ENCODE measurements at places on chromosomes 12 and 14.
A peak's percentile ranks its signal among the peaks of the same experiment; 100 is the strongest.

DNA sequence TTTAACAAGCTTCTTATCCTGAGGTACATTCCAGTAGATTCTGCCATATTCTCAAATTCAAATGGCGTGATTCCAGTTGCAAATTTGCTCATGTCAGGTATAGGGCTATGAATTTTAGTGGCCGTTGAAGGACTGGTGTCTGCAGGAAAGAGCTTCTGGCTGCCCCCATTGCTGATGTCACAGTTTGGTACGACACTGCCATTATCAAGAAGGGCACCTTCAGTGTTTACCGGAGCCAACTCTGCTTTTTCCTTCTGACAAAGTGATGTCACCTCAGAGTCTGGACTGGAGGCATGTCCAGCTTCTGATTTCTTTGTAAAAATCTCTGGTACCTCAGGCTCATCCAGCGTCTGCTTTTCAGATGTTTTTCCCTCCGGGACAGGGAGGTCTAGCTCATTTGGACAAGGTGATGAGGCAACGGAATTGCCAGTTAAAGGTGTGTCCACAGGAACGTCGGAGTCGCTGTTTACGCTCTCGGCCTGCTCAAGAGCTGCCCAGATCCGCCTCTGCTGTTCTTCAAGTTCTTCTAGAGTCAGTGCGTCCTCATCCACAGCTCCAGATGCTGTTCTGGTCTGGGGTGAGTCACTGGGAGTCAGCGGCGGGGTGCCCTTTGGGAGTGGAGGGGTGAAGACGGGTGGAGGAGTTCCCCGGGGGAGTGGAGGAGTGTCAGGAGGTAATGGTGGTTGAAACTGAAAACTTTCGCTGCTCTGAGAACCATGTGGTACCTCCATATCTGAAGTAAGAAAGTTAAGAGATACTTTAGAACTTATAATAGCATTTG lies 27.0 kb downstream of the ZCCHC8 start:
- no peak for DNase-seq

DNA sequence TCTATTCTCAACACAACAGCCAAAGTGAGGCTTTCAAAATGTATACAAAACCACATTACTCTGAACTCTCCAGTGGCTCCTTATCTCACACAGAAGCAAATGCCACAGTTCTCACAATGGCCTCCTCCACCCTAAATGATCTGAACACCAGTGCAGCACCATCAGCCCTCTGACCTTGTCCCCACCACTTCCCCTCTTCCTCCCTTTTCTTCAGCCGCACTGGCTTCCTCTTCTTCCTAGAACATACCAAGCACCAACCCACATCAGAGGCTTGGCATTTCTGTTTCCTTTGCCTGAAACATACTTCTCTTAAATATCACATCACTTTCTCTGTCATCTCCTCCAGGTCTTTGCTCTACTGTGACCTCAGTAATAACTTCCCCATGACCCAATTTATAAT lies 66.3 kb downstream of the GPR135 start:
- no peak for DNase-seq

GRCh38 chr12:79444089-79444488 lies 246.7 kb downstream of the PAWR start:
- DNase-seq = no peak

DNA sequence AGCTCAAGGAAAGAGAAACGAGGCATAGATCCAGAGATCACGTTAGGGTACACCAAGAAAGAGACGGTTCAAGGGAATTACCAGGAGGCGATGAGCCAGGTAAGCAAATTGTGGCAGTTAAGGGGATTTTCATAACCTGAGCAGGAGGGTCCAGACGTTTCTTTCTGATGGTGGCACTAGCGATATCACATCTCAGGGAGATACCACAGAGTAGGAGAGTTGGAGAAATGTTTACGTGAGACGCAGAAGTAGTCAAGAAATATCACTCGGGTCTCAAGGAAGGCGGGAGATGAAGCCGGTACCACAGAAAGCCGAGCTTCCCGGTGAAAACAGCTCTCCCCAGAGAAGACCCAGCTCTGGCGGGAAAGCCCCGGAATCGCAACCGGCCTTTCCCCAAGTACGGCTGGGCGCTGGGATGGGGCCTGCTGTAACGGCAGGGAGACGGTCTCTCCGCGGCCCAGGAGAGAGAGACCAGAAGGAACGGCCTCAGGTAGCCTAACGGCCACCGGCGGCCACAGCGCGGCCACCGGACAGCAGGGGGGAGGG lies 485 bp downstream of the SENP1 start:
- peak; percentile 21 for DNase-seq

GRCh38 chr14:64118892-64119291 lies 175.3 kb downstream of the ESR2 start:
- DNase-seq = no peak

DNA sequence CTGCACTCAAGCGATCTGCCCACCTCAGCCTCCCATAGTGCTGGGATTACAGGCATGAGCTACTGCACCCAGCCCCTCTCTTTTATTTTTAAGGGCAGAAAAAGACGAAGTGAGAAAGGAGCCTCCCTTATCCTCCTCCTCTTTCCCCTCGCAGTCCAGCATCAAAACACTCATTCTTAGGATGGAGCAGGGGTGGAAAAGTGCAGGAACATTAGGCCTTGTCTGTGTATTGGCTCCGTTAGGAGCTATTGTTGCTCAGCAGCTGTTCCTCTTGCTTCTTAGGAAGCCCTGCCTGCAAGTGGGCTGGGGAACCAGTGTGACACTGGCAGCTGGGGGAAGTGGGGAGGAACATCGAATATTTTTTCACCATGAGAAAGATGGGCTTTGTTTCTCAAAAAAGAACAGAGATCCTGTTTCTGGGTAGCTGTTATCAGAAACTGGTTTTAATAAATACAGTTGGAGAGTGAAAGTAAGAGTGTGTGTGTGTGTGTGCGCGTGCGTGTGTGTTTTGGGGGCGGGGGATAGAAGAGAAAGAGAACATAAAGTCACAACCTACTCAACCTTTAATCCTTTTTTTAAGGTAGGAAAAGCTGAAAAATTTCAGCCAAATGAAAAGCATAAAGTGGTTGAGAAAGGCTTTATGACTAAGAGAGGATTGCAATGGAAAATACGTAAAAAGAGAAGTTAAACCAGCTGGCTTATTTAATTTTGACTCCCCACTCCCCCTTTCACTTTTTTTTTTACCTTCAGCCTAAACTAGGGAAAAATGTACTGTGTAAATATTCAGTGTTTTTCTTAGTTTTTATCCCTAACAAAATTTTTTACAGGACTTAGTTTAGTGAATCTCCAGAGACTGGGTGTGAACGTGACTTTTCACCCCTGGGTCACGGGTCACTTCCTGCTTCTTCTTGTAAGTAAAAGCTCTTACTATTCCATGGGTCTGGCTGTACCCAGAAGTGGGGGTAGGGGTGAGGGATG lies 197.2 kb upstream of the PLEKHG7 start:
- peak; percentile 62 for DNase-seq

DNA sequence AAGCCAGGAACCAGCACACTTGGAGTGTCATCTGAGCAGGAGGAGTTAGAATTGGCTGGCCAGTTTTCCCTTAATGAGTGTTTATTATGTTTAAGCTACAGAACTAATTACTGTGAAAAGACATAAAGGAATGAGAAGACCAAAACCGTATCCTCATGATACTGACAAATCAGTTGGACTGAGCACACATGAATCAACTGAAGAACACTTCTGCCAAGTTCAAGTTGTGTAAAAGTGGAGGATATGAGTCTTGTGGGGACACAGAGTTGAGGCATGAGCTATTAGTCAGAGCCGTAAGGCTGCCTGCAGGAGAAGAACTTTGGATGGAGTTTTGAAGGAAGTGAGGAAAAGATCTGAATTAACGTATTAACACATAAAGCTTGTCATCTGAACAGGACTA lies 43.1 kb downstream of the HMGA2 start:
- DNase-seq = no peak

- DNase-seq = peak; percentile 60
These were observed 19.3 kb upstream of the KRT7 start for GRCh38 chr12:52213564-52214420.

DNA sequence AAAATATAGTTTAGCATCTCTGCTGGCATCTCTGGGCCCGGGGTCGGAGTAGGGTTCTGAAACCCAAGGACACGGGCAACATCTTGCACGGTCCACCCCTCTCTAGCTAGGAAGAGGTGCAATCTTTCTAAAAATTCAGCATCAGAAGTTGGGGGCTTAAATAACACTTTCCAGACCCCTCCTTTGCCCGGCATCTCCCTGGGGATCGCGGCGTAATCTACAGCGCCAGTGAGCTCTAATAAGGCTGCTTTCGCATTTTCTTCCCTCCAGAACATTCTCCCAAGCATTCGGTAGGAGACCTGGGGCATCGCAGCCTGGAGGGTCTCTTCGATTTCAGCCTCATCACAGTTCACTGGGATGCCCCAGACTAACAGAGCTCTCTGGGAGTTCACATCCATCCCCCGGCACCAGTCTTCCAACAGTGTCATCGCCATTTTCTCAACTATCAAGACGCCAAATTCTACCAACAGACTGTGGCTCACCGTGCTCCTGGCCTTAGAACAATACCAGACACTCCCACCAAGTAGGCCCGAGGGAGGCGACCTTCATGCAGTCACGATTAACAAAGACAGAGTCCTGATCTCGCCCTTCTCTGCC lies 880 bp downstream of the PNMA1 start:
- no peak for DNase-seq

- no peak for DNase-seq
These were observed 75.9 kb upstream of the FBRSL1 start for GRCh38 chr12:132413931-132414588.

GRCh38 chr14:97293659-97294058 lies 496.5 kb downstream of the VRK1 start:
- DNase-seq = no peak

DNA sequence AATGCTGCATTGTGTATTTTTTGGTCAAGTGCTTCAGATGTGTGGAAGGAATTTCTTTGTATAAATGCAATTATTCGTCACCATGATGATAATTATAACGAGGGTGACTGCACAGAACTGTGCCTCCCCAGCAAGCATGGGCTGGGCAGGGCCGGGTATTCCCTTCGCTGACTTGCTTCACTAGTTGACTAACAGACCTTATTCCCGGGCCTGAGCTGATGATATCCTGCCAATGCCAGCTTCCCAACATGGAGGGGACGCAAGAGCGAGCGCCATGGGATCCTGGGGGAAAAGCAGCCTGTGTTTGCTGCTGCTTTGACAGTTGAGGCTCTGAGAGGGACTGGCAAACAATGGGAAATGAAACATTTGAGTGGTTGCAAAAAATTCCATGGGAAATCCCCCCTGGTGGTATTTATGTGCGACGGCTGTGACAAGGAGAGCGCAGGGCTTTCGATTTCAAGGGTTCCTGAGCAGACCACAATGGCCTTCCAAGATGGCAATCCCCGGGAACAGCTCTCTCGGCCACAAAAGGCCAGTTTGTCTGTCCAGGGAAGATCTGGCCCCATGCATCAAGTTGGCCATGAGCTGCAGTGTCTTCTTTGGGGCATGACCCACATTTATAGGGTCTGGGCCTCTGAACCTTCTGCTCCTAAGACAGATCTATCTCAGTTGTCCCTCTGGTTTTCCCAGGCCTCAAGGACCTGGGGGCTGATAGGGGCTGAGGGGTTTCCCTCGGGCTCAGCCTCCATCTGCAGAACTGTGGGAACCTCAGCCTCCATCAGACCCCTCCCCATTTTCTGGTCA lies 21.9 kb upstream of the MAP1LC3B2 start:
- no peak for DNase-seq

DNA sequence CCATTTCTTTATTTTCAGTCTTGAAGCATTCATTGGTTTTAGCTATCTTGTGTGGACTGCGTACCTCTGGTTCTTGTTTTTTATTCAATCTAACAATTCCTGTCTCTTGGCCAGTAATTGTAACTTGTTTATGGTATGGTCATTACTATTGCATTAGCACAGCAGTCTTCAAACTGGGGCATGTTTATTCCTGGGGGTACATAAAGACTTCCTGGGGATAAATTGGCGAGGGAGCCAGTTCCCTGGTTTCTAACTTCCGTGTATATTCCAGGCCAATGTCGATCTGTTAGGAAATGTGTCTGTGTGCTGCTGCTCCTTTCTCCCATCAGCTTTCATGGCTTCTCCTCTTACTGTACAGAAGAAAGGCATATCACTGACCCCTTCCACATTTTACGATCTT lies 13.7 kb upstream of the EVL start:
- DNase-seq = no peak

GRCh38 chr12:116148844-116149243 lies 128.6 kb downstream of the MED13L start:
- DNase-seq = no peak

DNA sequence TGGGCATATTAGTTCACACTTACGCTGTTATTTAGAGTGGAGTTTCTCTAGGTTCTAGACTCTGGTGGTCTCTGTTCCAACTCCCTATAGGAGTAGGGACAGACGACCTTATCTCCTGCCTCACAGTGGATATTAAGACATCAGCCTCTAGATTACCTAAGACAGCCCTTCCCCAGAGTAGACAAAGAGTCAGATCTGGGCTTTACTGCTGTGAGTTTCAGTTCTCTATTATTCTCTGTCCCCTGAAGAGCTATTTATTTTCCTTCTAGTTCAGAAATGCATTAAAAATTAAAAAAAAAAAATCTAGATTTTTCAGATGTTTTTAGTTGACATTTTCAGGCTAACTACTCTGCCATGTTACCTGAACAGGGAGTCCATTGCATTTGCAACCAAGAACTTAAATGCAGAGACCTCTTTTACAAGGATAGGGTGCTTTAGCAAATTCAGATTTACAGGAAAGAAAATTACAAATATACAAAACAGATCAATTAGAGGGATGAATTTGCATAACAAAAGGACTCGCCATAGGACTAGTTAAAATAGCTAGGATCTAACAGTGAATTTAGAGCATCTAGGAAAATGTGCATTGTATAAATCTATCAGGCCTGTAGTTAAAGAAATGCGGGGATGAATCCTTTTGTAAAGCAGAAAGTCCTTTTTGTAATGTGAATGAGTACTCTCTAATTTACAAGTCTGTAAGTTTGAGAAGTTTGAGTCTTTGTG lies 381.4 kb downstream of the APAF1 start:
- no peak for DNase-seq

DNA sequence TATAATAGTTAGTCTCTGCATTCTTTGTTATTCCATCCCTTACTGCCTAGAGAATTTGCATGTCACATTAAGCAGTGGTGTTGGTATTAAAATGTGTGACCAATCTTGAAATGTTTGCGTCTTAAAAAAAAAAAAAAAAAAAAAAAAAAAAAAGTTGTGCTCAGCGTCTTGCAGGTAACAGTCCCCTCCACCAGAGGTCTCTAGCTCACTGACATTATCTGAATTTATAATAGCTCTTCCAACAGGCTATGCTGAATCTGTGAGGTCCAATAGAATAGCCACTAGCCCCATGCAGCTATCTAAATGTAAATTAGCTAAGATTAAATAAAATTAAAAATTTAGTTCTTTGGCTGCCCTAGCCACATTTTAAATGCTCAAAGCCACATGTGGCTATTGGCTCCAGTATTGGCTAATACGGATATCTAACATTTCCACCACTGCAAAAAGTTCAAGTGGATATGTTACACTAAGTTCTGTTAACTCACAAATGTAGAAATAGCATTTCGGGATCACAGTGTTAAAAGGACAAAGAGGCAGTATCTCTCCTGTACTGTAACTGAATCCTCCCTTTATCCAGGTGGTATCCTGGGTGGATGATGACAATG lies 28.7 kb downstream of the NKX2-8 start:
- peak; percentile 47 for DNase-seq

GRCh38 chr14:37824939-37825712 lies 229.7 kb downstream of the TTC6 start:
- DNase-seq = no peak
